CD4-positive, alpha-beta T cell treated with Interleukin-2 at 100 ng/mL for 4 hours (primary cell): ENCODE measurements at places on chromosomes 5 and 9.

- no peak for DNase-seq
Observed at GRCh38 chr5:5710471-5710870, 288.0 kb downstream of the ICE1 start.

- DNase-seq = no peak
Observed at GRCh38 chr5:138275379-138275782, 960 bp upstream of the GFRA3 start.

DNA sequence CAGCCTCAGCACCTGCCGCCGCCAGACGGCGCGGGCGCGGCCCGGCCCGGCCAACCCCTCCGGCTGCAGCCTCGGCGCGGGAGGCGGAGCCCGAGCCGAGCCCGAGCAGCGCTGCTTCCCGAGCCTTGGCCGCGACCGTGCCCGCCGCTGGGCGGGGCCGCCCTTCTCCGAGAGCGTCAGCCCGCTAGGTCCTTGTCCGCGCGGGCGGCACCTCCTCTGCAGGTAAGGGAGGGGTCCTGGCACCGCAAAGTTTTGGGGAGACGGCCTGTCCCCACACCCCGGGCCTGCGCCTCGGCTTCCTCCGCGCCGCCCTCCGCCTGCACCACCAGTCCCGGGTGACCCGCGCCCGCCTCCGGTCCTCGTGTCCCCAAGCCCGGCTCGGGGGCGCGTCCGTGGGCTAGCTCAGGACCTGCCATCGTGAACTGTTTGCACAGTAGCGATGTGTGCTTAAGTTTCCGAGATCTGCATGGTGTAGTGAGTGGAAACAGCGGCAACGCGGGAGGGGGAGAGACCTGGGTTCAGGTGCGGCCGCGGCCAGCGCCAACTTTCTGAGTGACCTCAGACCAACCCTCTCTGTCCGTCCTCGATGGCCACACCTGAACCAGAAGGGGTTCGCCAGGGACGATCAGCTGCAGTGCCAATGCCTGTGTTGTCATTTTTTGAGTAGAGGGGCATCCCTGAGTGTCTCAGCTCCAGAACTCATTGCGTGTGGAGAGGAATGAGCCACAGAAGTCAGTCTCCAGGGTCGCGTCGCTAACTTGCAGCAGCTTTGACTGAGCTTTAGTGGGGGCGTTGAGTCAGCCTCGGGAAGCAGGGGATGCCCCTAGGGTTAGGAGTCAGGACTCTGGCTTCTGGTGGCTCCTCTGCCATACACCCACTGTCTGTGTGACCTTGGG is at the start of gene FRMPD1:
Gene FRMPD1, plus strand, starts transcription at position 82 of the 896 bp plus-strand sequence. CDS start 41,688 bp downstream, outside the sequence.
- DNase-seq = peak; percentile 43

- no peak for DNase-seq
Observed at GRCh38 chr9:84667571-84668195, 1.8 kb upstream of the NTRK2 start.

GRCh38 chr5:83035373-83036100 is 41.7 kb downstream of the TMEM167A start:
- DNase-seq = no peak

DNA sequence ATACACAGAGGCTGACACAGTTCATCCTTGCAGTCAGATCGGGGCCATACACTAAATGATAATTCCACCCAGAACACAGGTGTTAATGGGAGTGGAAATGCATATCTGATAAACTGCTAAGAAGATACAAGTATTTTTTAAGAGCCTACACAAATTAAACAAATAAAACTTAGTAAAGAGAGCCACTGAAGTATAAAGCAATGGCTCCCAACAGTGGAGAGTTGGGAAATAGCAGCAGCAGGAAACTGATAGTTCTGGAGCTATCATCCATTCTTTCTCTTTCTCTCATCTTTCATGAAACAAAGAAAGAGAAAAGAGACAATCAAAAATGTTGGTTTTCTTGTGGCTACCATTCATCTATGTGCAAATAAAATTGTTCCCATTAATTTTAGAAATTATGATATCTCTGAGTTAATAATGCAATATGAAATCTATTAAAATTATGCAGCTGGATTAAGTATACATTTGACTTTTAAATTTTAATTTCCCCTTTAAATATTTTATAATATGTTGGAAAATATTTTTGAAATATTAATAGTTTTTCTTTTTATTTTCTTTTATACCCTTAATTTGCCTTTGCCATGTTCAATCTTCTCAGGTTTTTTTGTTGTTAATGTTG is 120.8 kb downstream of the EMB start:
- DNase-seq = no peak

GRCh38 chr9:109557481-109557880 is 59.4 kb upstream of the PTPN3 start:
- no peak for DNase-seq

GRCh38 chr5:133682451-133682850 is 70.1 kb upstream of the FSTL4 start:
- DNase-seq = no peak

DNA sequence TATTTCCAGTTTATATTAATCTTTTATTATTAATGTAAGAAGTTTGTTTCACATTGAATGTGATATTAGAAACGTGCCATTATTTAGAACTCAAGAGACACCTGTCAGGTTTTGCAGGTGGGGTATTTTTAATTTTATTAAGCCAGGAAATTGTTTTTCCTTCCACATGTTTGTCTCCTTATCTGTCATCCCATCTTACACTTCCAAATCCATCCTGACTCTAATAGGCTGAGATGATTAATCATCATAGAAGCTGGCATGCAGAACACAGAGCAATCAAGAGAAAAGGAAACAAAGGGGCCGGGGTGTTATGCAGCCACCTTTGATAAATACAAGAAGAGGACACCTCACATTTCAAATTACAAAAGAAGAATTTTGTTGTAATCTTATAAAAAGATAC is 506.5 kb downstream of the ISL1 start:
- DNase-seq = no peak

- DNase-seq = no peak
Observed at GRCh38 chr9:133102190-133103021, 18.6 kb downstream of the RALGDS start.

- DNase-seq = no peak
Observed at GRCh38 chr5:179164331-179165311, 104.4 kb downstream of the ZNF354C start.

GRCh38 chr9:134867917-134868750 is 12.5 kb upstream of the FCN2 start:
- DNase-seq = no peak
